ENCODE measurements at places on chromosomes 4 and X.

DNA sequence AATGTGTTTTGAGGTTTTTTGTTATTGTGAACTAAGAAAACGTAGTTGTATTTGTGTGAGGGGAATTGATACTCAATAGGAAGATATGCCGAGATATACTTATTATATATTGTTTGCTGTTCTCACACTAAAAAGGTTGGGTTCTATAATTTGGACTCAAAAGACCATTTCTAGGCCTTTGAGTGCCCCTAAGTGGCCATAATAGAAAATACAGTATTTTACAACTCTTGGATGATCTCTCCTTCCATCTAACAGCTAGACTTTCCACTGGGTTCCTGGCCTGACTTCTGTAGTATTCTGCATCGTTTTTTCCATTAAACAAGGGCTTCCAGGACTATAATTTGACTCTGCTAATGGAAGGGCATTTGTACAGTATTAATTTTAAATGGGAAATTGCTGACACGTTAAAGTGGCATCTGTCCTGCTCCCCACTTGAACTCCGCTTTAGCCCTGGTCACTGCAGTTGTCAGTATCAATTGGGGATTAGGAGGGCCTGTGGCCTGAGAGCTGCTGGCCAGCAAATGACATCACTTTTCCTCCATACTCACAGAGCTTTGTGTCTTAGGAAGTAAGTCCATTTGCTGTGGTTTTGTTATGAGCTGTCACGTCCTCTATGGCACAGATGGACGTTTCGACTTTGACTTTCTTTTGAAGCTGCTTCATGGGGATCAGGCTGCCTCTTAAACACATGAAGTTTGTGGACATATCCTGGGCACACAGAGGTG, 176.9 kb downstream of the SLIT2 start:
- DNase-seq: no peak

- DNase-seq: no peak
Measured at GRCh38 chr4:123031664-123032063, 109.3 kb upstream of the NUDT6 start.

DNA sequence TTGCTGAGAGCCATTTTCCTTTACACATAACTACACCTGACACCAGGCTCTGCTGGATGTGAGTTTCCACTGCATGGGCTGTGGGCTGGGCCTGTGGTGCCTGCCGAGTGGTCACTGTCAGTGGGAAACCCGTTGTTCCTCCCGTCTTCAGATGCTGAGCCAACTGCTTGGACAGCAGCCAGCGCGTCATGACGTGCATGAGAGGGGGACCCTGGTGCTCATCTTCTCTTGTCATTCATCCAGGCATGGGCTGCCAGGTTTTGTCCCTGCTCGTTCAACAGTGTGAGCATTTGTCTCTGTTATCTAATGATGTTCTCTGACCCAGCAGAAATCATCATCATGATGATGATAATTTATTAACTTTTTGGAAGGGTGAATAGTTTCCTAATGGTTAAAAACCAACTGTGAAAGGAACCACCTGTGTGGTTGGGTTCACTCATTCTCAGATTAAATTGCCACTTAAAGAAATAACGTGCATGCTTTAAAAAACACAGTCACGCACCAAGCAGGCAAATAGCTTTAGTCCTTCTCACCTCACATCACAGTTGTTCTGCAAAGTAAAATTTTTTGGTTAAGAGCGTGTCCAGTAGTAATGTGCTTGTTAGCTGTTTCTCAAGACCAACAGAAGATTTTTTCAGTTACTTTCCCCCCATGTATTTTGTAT, 19.9 kb upstream of the CLDN34 start:
- no peak for DNase-seq

DNA sequence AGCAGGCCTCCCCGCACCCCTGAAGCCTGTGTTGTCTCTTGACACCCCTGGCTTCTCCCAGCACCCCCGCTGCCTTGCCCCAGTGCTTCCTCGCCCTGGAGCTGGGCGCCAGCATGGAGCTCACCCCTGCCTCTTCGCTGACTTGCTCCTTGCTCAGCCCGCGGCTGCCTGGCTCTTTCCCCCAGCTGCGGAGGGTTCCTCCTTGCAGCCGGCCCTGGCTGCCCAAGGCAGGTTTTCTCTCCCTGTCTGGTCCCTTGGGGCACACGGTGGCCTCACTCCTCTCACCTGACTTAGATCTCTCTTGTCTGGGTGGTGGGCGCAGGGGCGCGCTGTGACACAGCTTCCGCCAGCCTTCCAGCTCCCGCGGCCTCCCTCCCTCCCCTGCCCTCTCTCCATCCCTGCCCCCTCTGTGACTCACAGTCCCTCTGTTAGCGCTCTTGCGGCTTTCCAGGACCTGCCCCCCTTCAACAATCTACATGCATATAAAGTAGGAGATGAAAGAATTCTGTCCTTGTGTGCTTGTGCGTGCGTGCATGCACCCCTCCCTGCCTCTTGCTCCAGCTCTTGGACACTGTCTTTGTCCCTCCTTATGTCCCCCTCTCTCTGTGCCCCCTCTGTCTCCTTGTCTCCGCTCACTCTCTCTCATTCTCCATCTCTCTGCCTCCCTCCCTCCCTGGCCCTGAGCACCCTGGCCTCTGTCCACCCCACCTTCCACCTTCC, 2.2 kb downstream of the PLXNB3 start:
- no peak for DNase-seq

GRCh38 chr4:57083090-57083489, 27.1 kb downstream of the IGFBP7 start:
- no peak for DNase-seq

GRCh38 chr4:149965206-149965605, 113.0 kb upstream of the DCLK2 start:
- DNase-seq: no peak
